ENCODE measurements at places on chromosomes 13 and 19.

DNA sequence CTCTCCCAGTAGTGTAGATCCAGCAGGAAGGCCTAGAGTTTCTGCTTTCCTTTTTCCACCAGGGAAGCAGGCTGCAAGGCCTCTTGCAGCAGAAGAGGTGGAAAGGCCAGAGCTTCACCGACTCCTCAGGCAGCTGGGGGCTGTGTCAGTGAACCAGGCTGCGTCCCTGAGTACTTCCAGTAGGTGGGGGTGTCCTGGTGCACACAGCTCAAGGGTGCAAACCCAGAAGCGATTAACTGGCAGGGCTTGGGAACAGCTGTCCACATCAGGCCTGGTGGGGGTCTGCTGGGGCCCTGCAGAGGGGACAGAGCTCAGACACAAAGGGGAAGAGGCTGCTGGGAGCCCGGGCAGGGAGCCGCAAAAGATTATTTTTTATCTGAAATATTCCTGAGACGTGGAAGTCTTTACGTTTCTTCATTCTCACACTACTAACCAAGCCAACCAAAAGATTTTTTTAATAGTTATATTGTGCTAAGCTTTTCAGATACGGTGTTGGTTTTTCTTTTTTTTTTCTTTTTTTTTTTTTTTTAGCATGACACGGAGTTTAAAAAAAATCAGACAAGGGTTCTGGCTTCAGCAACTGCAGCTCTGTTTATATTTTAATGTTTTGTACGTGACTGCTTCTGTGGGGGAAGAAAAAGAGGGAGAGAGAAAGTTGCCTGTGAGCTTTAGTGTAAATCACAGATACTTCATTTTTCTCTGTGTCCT is 11.0 kb downstream of the TSHZ3 start:
- DNase-seq, result no peak

DNA sequence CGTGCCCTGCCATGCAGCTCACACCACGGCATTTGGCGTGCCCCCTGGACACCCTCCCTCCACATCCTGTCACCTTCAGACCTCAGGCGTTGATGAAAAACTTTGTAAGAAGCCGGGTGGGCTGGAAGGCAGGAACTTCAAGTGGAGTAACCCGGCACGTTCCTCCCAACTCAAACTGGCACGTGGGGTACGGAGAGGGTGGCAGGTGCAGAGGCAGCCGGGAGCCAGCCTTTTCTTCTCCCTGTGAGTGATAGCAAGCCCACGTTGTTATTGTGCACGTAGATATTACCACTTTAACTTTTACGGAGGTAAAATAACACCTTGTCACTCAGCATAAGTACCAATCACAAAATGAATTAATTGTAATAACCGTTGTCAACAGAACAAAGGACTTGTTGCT is 198.0 kb downstream of the ZNF536 start:
- no peak for DNase-seq

DNA sequence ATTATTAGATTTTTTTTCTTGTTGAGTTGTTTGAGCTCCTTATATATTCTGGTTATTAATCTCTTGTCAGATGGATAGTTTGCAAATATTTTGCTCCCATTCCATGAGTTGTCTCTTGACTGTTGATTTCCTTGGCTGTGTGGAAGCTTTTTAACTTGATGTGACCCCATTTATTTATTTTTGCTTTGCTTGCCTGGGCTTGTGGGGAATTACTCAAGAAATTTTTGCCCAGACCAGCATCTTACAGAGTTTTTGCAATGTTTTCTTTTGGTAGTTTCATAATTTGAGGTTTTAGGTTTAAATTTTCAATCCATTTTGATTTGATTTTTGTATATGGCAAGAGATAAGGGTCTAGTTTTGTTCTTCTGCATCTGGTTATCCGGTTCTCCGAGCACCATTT is 124.7 kb downstream of the PCCA start:
- DNase-seq, result no peak

DNA sequence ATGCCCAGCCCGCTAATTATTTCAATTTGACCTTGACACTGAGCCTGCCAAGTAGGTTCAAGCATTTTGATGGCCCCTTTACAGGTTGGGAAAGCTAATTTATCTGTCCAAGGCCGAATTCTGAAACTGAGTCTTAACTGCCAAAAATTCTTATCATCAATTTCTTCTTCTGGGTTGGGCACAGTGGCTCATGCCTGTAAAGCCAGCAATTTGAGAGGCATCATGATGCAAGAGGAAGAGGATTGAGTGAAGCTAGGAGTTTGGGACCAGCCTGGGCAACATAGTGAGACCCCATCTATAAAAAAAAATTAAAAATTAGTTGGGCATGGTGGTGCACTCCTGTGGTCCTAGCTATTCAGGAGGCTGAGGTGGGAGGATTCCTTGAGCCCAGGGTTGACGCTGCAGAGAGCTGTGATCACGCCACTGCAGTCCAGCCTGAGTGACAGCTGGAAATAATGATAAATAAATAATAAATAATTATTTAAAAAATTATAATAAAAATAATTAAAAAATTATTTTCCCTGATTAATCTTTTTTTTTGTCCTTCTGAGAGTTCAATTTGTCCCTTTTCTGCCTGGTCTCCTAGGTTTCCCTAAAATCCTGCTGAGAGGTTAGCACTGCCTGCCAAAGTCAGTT is 1.3 kb upstream of the LDLR start:
- no peak for DNase-seq

- DNase-seq, result no peak
Observed at GRCh38 chr19:39754971-39755370, 17.1 kb upstream of the CLC start.

DNA sequence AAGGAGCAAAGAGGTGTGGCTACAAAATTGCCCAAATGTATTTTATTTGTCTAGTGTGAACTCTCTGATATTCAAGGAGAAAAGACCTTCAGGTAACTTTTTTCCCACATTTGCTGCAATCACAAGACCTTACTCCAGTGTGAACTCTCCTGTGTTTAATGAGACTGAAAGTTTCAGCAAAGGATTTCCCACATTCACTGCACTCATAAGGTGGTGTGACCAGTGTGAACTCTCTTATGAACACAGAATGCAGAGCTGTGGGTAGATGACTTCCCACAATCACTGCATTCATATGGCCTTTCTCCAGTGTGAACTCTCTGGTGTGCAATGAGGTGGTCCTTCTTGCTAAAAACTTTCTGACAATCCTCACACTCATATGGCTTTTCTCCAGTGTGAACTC is 16.4 kb downstream of the ZNF814 start:
- DNase-seq, result no peak

DNA sequence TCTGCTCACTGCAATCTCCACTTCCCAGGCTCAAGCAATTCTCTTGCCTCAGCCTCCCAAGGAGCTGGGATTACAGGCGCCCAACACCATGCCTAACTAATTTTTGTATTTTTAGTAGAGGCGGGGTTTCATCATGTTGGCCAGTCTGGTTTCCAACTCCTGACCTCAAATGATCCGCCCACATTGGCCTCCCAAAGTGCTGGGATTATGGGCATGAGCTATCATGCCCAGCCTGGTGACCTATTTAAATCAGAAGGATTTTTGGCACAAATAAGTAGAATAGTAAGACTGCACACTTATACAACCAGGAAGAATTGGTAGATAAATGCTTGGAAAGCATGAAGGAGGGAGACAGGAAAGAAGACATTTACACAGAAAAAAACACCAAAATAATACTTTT is 53.4 kb upstream of the AKAP11 start:
- DNase-seq, result no peak

All from SW480 (cell line).